Breast epithelium (tissue), 4 donors: ENCODE measurements at places on chromosomes 3 and 15. TPM values are rescaled to one million over a fixed set of nuclear protein-coding genes. Genes with fewer than 3 reads are reported as not detected.

GRCh38 chr3:190326361-190326760 is 4.1 kb upstream of the CLDN1 start:
- DNase-seq = no peak

GRCh38 chr3:11088831-11089230 is 65.5 kb upstream of the HRH1 start:
- no peak for DNase-seq

DNA sequence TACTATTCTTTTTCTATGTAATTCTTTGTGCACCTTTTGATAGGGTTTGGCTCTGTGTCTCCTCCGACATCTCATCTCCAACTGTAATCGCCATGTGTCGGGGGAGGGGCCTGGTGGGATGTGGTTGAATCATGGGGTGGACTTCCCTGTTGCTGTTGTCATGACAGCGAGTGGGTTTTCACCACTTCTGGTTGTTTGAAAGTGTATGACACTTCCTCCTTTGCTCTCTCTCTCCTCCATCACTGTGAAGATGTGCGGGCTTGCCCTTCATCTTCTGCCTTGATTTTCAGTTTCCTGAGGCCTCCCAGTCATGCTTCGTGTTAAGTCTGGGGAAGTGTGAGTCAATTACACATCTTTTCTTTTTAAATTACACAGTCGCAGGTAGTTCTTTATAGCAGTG is 225.8 kb upstream of the DPPA4 start:
- DNase-seq = no peak

SIN3A gene
- 40.2 TPM for total RNA-seq
